ENCODE measurements at places on chromosomes 4 and X.

- DNase-seq: peak; percentile 100
These were observed at the start of gene GRPEL1 for GRCh38 chr4:7067452-7068278. Gene GRPEL1, minus strand, starts transcription at chr4:7068064. Its CDS starts 32 bp downstream, at chr4:7068032.

- no peak for DNase-seq
These were observed 46.5 kb upstream of the HPSE start for GRCh38 chr4:83381173-83381572.

DNA sequence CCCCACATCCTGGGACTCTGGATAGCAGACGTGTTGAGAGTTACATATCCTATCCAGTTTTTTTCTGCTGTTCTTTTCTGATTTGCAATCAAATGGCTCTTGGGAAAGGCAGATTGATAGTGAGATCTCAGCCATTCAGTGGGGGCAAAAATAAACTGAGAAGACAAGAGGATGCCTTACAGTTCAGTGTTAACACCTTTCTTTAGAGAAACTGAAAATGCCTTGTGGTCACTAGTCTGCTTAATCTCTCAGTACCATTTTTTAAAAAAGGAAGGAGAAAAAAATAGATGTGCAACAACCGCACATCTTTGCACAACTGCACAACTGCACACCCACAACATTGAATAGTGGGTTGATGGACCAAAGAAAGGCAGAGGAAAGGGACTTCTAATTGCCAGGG, 109.3 kb downstream of the ARHGEF9 start:
- DNase-seq: no peak

- DNase-seq: no peak
These were observed 639.6 kb downstream of the MID1IP1 start for GRCh38 chrX:39440799-39441284.

GRCh38 chrX:107687445-107687844, 59.1 kb downstream of the PRPS1 start:
- no peak for DNase-seq

DNA sequence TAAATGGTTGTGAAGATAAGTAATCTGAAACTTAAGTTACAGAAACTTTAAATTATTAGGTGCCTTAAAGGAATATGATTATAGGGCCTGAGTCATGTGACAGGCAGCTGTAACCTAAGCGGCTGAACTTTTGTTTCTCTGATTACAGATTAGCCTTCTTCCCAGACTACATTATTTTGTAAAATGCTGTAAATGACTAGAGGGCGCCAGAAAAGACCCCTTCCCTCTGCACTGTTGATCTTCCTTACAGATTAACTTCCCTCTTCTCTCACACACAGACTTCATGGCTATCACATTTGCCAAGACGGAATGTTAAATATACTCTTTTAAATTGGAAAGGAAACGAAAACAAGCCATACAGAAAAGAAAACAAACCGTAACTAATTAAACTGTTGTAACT, 96.6 kb downstream of the EVC2 start:
- DNase-seq: peak; percentile 27

Measured in fibroblast of villous mesenchyme (primary cell).